ENCODE measurements at places on chromosomes 3 and 15.

- DNase-seq, result no peak
Measured at GRCh38 chr3:8650583-8651416, 6.2 kb upstream of the SSUH2 start.

DNA sequence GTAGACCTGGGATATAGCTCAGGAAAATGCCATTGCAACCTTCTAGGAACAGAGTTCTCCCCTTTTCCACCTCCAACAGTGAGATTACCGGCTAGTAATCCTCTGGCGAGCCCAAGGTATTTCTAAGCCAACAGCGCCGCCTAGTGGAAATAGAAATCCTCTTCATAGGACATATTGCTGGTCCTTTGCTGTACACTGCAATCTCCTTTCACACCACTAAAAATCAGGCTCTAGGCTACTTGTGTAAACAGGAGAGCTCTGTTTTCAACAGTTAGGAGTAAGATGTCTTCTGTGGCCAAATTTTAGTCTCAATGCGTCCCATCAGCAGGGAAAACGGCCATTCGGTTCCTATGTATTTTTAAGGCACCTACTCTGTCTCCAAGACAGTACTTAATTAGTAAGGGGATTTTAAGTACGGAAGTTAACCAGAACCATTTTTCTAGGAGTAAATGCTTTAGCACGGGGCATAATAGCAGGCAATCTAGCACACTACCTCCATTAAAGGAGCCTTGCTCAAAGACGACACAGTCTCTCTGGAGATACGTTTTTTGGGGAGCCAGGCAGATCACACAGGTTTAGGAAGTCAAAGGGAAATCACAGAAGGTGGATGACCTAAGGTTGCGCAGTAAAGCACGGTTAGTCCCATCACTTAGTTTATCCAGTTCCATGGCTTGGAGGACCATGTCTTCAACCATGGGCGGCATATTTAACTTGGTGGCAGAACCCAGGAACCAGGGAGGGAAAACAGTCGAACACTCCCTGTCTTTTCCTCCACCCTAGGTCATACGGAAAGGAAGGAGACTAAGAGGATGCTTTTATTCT, 43.8 kb downstream of the NCEH1 start:
- DNase-seq, result peak; percentile 74

DNA sequence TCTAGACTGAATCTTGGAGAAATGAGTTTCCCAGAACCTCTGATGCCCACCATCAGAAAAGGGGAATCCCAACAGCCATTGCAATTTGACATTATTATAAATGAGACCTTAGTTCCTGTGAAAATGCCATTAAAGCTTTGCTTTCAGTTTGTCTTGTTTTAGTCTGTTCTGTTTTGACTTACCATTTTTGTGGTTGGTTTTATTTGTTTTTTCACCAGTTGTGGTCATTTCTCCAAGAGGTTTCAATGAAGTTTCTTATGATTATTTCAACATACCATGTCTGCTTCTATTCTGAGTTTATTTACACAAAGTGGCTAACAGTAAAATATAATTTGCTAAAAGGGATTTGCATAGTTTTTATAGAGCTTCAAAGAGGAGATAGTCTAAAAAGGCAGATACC, 175.0 kb upstream of the MCTP2 start:
- no peak for DNase-seq

DNA sequence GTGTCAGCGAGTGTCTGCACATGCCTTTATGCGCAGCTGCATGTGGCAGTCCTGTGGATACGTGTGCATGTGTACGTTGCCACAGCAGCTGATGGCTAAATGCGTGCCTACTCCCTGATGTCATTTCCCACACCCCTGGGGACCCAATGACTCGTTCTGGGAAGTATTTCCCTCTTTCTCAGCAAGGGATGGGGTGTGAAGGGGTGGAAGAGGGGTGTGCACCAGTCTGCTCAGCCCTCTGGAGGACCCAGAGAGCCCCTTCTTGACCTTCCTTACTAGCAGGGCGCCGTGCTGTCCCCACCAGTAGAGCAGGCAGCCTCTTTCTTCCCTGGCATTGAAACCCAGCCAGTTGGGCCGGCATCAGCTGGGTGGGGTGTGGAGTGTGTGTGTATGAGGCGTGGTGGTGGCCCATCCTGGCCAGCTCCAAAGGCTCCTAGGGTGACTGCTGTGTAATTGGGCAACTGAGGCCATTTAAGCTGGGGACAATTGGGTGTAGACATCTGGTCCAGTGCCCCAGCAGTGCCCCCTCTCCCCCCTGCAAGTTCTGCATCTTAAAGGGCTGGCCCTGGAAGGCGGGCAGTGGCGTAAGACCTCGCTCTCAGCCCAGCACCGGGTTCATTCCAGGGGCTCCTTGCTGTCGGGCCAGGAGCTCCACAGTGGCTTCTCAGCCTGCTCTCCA, 19.2 kb downstream of the SNX33 start:
- DNase-seq, result peak; percentile 87

DNA sequence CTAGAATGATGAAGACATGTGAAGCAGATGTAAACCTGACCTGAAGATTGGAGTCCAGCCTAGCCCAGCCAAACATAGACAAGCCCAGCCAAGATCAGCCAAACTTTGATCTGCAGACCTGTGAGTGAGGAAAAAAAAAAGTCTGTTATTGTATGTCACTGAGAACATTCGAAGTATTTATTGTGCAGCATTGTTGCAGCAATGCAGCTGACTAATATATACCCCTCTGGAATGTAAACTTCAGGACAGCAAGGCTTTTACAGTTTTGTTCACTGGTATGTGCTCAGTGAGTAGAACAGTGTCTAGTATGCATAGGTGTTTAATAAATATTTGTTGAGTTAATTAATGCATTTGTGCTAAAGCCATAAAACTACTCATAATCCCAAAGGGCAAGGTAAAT, 23.4 kb downstream of the TMEM202 start:
- DNase-seq, result no peak

- no peak for DNase-seq
Measured at GRCh38 chr3:126321490-126321889, 35.7 kb downstream of the KLF15 start.

DNA sequence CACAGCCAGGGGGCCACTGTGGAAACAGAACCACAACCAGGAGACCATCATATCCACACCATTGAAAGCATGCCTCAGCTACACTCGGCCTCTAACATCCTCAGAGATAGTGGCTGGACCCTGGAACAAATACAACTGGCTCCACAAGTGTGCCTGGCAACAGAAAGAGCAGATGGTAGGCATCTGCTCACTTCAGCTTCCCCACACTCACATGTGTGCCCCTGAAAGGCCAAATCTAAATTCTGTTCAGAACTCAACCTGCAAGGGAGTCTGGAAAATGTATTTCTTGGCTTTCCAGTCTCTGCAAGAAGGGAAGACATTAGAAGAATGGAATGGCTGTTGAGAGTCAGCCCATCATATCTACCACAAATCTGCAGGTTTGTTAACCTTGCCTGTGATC, 54.7 kb upstream of the CTNNB1 start:
- no peak for DNase-seq

- DNase-seq, result no peak
Measured at GRCh38 chr3:96813820-96814650, at the start of gene EPHA6. TSS of gene EPHA6 (plus strand) at chr3:96814594.

DNA sequence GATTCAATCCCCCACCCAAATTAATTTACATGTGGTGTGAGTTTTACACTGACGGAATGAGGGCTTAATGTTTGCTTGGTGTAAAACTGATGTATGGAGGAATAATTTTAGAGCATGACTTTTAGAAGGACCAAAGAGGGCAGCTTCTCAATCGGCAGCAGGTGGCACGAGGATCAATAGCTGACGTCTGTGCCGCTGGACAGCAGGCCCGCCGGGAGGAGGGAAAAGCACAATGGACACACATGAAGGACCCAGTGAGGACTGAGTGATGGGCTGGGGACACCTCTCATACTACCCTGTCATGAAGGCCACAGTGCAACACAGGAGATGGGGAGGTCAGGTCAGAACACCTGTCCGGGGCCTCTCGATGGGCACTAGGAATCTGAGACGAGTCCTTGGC, 61.4 kb upstream of the NSMCE3 start:
- DNase-seq, result no peak

DNA sequence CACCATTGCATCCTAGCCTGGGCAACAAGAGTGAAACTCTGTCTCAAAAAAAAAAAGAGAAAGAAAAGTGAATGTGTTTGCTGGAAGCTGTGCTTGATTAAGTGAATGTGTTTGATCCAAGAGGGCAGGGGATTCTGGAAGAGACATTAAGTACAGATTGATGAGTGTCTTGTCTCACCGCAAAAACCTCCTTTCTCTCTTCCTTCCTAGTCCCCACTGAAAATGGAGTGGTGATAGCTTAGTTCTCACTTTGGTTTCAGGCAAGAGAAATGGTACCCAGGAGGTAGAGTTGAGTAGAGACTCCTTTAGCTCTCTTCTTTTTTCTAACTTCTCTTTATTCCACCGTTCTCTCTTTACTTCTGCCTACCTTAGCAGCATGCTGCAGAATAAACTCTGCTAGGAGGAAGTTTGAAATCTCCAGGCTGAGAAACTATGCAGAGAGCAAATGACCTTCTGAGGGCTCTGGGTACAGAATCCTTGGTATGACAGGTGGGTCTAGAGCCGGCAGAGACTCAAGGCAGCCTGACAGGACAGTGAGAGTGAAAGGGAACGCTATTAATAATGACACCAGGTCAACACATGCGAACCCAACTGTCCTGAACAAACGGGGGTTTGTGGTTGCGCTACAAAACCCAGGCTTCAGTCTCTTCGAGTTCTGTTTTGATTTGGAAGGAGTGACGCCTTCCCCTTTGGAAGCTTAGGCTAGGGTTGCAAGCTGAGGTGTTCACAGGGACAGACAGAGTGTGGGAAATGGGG, 74.9 kb downstream of the SMAD3 start:
- no peak for DNase-seq

DNA sequence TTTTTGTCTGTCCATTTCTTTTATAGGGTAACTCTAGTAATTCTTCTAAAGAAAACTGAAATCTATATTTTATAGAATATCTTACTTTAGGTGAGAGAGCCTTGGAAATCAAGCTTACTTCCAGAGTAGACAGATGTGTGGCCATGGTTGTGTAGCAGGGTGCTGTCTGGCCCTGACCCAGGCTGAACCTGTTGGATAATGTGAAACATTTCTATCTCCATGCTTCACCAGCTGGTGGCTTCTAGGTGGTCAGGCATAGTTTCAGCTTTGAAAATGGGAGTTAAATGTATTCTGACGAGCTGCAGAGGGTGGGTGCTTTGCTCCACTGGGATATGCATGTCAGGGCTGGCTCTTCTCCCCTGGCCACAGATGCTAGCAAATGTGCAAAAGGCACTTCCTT, 20.8 kb upstream of the NR2C2 start:
- DNase-seq, result no peak

GRCh38 chr15:71294911-71295602, 179.8 kb downstream of the THSD4 start:
- peak; percentile 94 for DNase-seq

DNA sequence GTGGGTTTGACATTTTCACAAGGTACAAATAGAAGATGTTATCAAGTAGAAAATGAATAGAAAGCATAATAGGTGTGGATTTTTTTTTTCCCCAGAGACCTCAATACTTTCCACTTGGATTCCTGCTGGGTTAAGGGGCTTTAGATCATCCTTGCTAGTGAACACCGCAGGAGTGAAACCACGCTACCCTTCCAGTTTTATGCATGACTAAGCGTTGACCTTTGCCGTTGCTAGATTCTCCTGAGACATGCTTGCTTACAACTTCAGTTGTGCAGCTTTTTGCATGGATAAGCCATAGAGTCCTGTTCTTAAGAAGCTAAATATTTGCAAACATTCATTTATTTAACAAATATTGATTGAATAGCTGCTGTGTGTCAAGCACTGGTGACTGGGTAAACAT, 299.7 kb upstream of the LMCD1 start:
- no peak for DNase-seq

DNA sequence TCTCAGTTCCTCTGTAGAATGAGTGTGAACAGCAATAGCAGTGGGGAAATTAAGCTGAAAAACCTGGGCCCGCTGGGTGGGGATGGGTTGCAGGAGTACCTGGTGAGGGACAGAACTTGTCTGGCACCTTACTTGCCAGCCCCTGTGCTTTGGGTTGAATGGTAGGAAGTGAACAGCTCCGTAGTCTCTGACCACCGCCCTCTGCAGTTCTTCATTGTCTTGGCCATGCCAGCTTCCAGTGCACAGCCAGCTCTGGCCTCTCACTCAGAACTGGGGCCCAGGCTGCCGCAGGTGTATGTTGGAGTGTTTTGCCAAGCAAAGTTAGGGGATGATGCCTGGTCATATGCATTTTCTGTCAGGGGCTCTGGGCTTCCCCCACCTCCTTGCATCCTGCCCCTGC, 14.0 kb upstream of the CHST14 start:
- DNase-seq, result no peak

DNA sequence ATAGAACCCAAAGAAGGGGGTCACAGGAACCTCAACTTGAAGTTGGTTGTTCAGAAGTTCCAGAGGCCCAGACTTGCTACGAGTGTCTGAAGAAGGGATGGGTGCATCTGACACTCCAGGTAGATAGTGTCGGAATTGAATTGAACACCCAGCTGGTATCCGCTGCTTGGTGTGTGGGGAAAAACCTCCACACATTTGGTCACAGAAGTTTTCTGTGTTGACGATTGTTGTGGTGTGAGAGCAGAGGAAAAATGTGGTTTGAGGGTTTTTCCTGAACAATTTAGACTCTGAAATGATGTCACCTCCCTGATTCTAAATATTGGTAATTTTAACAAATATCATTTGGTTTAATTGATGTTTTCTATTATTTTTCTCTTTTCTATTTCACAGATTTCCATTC, 218.8 kb upstream of the CTNNB1 start:
- DNase-seq, result no peak

- DNase-seq, result no peak
Measured at GRCh38 chr3:35486295-35486694, 153.0 kb upstream of the ARPP21 start.

GRCh38 chr15:60464836-60465630, 13.9 kb downstream of the ICE2 start:
- no peak for DNase-seq

- DNase-seq, result no peak
Measured at GRCh38 chr15:75031848-75032247, 8.5 kb downstream of the PPCDC start.

Data from SW480 (cell line).